ENCODE measurements at places on chromosomes 11 and 22.

GRCh38 chr11:57604296-57605027 is 7.0 kb downstream of the SERPING1 start:
- no peak for DNase-seq

GRCh38 chr11:117941163-117941707 is 12.0 kb upstream of the TMPRSS13 start:
- DNase-seq = no peak

DNA sequence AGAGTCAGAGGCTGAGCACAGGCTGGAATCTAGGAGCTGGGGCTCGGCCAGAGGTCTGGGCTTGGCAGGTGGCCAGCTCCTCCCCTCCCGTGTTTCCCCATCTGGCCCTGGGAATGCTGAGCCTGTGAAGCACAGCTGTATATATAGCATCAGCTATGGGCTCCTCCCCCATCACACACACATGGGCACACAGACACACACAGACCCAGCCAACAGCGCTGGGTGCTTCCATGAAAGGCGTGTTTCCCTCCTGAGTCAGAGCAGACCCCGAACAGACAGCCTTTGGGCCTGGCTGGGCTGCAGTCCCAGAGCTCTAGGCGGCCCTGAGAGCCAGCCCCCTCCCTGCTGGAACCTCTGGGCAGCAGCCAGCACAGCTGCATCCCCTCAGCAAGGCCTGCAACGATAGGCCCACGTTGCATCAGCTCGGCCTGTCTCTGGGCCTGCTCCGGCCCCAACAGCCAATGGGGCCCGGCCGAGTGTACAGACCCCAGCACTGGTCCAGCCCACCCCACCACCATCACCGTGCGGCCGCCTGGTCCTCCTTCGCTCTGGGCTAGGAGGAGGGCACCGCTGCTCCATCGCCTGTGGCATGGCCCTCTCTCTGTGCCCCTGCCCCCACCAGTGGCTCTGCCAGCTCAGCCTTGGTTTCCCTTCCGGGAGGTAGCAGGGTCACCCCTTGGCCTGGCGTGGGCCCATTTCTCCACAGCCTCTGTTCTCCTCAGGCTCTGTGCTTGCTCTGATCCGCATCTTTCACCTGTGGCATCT is 7.6 kb upstream of the SERPINH1 start:
- no peak for DNase-seq

DNA sequence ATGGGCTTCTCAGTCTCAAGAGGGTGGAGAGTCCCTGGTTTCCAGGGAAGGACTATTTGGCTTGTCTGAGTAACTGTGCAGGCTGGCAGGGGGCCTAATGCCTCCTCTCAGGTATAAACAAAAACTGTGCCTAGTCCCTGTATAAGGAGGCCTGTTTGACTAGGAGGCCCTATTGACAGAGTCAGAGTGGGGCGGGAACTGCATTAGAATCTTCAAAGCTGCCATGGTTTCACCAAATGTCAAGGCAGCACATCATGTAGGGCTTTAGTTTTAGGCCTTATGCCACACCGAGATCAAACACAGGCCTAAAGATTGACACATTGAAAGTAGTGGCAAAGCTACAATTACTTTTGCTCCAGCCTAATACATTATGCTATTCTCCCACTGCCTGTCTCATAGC is 611.5 kb upstream of the B3GAT1 start:
- DNase-seq = no peak

- DNase-seq = peak; percentile 76
These were observed 2.4 kb downstream of the ZDHHC24 start for GRCh38 chr11:66543263-66544107.

- no peak for DNase-seq
These were observed 25.3 kb downstream of the PPARA start for GRCh38 chr22:46175631-46176030.

DNA sequence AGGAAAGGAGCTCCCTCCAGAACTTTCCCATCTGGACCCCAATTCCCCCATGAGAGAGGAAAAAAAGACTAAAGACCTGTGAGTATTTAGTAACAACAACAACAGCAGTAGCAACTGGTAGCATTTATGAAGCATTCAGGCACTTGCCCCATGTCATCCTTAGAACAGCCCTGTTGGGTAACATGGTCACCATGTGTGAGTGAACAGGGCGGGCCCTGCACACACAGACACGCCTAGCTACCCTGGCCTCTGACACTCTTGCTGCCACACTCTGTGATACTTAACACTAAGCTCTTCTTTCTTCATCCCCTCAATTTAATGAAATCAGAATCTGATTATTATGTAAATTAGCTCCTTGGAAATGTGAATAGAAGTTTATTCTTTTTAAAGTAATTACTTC is 26.1 kb upstream of the SLC25A18 start:
- DNase-seq = no peak

DNA sequence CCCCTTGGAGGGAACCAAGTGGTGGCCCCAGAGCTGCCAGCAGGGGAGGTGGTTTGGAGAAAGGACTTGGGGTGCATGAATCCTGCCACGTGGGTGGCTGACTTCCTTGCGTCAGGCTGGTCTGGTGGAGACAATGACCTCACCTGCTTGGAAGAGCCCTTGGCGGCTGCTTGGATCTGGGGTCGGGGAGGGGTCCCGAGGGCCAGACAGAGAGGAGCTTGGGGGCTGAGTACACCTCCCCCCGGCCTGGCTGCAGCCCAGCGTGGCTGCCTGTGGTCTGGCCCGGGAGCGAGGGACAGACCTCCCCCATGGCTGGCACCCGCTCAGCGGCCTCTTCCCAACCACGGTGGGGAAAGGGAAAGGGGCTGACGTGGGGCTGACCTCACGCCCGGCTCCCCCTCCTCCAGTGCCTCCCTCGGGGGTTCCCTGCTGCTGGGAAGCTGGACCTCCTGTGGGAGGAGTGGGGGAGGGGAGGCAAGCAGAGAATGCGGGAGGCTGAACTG is 13.8 kb downstream of the LIF start:
- DNase-seq = no peak

GRCh38 chr11:115477410-115477809 is 26.8 kb downstream of the CADM1 start:
- no peak for DNase-seq

DNA sequence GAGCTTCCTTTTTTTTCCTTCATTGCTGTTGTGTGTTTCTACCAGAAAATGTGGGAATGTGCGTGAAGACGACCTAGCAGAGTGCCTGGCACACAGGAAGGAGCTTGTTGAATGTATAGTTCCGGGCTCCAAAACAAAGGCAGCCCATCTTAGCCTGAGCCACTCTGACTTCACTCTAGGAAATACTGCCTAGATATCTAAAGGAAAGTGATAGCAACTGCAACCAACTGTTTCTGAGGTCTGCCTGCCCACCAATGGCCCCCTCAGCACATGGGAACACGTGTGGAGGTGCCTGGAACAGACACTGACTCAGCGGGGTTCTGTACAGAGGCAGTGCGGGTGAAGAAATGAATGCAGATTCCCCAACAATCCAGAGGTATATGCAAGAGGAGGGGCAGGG is 14.7 kb upstream of the XBP1 start:
- DNase-seq = no peak

- no peak for DNase-seq
These were observed 566.7 kb downstream of the BRD1 start for GRCh38 chr22:49260681-49261580.

- peak; percentile 73 for DNase-seq
These were observed 17.9 kb upstream of the ADA2 start for GRCh38 chr22:17237038-17237668.

DNA sequence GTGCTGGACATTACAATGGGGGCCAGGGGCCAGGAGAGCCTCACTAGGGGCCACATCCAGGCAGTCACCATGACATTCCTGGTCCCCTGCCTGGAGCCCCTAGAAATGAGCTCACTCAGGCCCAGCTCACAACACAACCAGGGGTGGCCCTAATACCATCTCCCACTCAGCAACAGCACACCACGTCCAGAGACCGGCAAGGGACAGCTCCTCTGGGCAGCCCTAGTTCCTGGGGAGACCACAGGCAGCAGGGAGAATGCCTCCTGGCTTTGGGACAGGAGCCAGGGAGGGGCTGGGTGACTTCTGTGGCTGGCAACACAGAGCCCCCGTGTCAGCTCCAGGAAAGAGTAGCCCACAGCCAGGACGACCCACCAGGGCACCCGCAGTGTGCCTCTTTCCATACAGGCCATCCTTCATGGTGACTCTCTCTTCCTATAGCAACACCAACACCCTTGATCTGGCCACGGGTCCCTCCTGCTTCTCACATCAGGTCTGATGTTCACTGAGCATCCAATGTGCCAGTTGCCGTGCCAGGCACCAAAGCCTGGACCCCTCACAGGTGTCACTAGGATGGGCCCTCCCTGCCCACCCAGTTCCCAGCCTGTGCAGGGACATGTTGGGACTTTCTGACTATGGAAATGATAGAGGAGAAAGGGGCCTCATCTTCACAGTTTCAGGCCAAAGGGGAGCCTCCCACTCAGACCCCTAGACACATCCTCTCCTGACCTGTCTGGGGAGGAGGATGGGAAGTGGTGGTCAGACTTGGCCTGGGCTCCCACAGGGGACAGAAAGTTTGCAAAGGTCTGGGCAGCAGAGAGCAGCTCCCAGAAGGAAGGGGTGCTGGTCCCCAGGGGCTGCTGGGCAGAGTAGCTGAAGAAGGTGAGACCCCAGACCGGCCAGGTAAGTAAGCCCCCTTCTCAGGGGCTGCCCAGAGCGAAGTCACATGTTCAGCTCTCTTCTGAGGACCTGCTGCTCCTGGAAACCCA is 43.2 kb downstream of the IGLL5 start:
- DNase-seq = no peak

DNA sequence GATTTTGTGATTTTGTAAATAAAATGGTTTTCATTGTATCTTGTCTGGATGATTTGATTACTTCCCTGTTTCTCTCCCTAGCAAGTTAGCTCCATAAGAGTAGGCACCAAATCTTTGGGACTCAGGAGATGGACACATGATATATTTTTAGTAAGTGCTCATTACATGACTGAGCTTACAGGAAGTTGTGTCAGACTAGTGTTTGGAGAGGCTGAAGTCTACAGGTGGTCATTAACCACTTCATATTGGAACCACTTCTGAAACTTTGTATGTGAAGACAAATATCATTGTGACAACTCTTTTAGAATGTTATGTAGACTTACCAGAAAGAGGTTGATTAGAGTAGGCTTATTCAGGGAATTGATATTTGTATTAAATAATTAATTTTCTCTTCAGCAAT is 19.1 kb downstream of the ARHGAP42 start:
- DNase-seq = no peak

GRCh38 chr22:22954656-22955055 is 67.0 kb downstream of the IGLL5 start:
- DNase-seq = peak; percentile 62

DNA sequence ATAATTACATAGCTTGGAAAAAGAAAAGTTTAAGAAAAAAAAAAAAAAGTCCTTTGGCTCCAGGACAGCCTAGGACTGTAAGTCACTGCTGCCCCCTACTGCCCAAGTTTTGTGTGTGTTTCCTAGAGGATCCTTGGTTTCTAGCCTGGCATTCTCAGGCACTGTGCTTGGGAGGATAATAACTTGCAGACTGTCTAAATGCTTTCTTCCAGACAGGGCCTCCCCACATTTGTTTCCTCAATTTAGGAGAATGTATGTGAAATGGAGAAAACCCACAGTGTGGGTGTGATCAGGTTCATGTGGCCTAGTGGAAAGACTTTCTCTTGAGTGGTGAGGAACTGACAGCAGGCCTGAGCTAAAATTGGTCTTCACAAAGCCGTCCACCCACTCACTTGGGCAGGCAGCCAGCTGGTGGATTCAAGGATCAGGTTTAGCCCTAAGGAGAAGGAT is 191.0 kb downstream of the NAV2 start:
- DNase-seq = peak; percentile 34

Data from CD4-positive, alpha-beta T cell treated with Interferon alpha-2 for 1 hour (primary cell).